ENCODE measurements at places on chromosomes 4 and X.

DNA sequence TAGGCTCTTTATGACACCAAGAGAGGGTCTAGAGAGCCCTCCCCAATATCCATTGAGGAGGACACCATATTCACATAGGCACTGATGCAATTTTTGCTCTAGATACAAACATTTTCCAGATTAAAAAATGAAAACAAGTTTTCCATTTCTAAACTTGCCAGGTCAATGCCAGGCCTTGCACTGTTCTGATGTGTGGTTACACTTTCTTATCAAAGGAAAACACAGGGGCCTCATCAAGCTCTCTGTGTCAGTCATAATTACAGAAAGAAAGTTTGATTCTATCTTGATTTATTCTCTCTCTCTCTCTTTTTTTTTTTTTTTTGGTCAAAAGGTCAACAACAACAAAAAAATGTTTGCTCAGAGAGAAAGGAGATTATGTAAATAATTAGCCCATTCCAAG is 80.2 kb upstream of the ACSL4 start:
- DNase-seq = no peak

GRCh38 chrX:68880846-68881552 is 52.2 kb downstream of the EFNB1 start:
- no peak for DNase-seq

- DNase-seq = peak; percentile 28
Measured at GRCh38 chrX:107672955-107673378, 44.7 kb downstream of the PRPS1 start.

DNA sequence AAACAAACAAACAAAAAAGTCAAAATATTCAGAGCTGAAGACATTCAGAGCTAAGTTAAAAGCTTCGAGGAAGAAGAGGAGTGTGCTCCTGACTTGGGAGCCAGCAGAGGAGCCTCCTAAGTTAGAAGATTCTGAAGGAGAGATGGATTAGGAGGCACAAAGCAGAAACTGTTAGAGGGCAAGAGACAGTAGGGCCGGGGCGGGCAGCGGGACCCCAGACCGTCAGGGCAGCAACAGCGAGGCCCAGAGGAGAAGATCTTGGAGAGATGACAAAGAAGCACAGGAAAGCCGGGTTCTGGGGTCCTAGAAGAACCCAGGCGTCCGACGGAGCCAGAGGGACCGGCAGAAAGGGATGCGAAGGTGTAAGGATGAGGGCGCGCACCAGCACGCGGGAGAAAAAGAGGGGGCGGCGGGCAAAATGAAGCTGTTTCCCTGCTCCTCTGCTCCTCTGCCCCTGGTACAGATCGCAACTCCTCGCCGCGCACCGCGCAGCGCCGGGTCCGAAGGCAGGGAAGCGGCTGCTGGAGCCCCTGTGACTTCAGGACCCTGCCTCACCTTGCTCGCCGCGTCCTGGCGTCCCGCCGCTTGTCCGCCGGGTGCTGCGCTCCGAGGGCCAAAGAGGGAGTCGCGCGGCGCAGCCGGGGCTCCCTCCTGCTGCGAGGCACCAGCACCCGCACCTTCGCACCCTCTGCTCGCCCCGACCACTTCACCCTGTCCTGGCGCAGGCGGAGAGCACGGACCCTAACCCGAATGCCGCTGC is 477 bp downstream of the KLHL13 start:
- no peak for DNase-seq
